ENCODE measurements at places on chromosomes 2 and 18.

- DNase-seq = no peak
These were observed 781.4 kb upstream of the GYPC start for GRCh38 chr2:125874564-125874963.

DNA sequence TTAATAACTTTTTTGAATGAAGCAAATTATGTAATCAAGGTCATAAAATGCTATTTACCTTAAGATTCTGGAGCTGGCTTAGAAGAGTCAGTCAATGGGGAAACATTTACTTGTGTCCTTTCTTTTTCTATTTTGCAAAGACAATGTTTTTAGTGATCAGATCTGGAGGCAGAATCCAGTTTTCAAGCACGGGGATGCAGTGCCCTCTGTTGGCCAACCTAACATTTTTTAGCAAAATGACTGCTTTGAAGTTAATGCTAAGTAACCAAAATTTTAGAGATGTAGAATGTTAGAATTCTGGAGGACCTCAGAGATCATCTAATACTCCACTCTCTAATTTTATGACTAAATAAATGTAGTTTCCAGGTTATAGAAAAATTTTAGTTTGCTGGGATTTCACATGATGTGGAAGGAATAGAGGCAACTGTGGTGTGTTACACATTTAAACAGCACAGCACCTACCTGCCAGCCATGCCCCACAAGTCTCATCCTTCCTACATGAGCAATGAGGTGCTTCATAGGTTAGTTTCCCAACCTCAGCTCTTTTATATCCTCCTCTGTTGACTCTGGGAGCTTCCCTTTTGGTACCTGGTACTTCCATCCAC, 23.6 kb upstream of the SLC9A4 start:
- no peak for DNase-seq

DNA sequence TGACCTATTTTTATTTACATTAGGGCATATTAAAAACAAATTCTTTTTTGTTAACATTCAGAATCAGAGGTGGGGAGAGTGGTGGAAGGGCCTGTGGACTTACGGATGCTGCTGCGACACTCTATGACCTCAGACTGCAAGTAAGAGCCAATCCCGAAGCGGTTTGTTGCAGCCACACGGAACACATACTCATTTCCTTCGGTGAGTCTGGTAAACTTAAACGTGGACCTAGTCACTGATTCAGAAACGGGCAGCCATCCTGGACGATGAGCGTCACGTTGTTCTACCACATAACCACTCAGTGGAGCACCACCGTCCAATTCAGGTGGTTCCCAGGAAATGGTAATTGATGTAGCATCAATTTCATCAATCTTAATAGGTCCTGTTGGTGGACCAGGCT, 61.9 kb downstream of the PLEKHA3 start:
- DNase-seq = no peak

GRCh38 chr2:36356298-36356989, 866 bp downstream of the CRIM1 start:
- no peak for DNase-seq

DNA sequence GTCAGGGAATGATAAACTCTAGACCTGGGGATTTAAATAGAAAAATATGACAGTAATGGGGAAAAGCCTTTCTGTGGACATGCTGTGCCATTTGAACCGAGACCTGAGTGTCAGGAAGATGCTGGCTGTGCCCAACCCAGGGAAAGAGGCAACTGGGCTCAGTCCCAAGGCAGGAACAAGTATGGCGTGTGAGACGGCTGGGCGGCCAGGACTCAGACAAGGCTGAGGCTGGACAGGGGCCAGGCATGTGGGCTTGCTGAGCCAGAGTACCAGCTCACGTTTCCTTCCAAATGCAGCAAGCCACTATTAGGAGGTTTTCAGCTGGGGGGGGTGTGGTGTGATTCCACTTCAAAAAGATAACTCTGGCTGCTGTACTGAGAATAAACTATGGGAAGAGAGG, 92.4 kb downstream of the INPP5D start:
- peak; percentile 66 for DNase-seq

DNA sequence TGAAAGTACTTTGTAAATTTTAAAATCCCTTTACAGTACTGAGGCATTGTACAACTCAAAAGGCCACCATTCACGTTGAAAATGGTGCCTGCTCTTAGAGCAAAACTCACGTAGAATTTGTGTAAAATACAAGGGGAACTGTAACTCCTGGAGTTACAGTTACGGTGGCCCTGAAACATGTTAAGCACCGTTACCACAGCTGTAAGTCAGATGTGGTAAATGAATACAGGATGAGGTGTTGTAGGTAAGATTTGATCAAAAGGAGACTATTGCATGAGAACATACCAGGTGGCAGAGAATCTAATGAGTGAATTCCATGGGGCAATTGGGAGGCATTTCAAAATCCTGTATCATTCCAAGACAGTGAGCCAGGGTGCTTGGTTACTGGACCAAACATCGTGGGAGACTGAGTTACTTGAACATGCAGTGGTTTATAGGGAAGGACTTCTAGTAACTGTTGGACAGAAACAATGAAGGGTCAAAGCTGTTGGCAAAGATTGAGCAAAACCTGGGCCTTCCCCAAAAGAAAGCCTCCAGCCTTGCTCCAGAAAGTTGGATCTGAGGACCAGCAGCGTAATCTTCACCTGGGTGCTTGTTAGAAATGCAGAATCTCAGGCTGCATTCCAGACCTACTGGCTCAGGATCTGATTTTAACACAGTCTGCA, 535.8 kb upstream of the POU3F3 start:
- no peak for DNase-seq

DNA sequence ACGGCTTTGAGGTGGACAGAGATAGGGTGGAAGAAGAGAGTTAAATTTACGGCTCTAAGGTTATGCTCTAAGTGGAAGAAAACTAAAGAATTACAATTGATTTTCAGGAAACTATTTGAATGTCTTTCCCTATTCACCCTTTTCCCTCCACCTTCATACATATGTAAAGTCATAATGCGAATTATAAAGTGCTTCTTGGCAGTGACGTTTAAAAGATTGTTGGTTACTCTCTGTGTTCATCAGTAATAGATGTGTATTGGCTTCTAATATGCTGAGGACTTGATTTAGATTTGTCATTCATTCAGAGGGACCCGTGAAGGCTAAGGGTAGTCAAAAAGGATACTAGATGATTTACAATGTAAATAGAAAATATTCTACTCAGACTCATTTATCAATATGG, 63.9 kb downstream of the ARHGAP28 start:
- DNase-seq = no peak

DNA sequence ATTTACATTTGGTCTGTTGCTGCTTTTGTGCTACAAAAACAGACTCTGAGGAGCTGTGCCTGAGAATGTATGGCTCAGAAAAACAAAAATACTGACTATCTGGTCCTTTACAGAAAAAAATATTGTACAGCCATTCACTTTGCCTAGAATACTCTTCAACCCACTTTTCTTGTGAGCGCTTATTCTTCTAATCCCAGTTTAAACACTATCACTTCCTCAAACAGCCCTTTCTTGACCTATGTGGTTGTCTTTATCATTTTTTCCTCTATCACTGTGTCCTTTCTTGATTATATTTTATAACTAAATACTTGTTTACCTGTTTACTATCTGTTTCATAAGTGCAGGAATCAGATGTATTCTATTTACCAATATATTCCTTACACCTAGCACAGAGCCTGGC, 33.5 kb downstream of the CUL3 start:
- no peak for DNase-seq

DNA sequence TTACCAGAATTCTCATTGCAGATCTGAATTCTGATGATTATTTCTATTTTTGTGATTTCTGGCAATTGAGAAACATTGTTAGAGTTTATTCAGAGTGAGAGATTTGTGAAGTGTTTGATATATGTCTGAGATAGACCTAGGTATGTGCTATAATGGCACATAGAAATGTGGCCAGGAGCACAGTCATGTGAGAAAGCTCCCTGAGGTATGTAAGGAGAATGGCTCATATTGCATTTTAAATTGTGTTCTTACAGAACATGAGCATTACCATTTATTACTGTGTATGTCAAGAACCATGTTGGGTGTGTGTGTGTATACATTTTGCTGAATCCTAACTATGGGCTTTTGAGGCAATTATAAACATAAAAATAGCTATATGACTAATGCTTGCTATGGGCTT, 101.2 kb downstream of the RAPGEF4 start:
- DNase-seq = no peak

DNA sequence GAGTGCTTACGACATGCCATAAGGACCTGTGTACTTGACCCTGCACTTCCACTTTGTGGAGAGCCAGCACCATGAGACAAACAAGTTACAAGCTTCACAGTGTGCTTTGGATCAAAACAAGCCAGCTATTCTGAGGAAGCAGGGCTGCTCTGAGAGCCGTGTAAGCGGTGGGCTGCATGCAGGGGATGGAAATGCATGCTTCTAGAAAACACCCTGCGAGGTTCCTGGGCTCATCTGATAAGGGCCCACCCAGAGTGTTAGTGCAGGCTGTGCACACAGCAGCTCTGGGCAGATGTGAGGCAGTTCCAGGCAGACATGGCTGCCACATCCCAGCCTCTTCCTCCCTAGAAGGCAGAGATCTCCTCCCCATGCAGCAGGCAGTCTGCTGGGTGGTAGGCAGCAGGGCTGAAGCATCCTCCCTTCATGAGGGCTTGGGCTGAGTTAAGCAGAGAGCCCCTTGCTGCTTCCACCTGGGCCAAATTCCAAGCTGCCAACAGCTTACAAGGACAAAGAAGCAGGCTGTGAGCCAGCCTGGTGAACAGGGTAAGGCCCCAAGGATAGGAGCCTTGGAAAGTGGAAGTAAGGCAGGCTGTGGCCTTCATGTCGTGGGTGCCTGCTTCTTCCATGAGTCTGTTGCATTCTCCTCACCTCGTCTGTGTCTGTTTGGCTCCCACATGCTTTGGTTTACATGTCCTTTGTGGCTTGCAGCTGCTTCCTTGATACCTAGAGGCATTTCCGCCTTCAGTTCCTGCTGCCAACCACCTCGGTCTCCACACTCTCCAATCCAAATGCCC, 7.7 kb downstream of the PSD4 start:
- DNase-seq = no peak

DNA sequence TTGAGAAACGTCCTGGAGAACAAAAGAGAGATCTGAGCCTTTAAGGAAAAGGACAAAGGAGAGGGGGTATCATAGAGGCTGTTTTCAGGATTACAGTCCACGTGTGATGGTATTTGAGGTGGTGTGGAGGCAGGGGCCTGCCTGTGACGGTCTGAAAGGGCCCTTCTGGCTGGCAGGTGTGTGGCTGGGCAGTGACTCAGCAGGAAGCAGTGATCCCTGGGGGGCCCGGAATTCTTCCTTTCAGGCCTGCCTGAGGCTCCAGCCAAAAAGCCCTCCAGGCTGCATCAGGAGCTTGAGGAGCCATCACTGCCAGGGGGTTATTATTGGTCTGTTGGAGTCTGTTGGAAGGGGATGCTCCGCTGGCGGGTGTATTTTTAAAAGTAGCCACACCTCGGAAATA, 97.2 kb upstream of the TMEM18 start:
- no peak for DNase-seq

DNA sequence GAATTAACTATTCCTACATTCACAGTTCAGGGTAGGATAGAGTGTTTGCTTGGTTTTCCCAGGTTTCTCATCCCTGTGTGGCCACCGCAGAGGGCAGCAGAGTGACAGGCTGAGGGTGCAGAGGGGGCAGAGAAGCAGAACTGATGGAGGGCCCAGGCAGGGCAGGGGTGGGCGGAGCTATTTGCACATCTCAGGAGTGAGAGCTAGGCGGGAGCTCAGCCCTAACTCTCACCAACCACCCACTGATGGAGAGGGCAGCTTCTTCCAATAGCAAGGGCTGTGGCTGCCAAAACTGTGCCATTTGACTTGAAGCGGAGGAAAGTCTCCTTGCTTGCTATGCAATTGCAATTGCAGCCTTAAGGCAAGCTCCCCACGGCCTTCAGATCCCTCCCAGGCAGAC, 12.0 kb upstream of the DARS1 start:
- DNase-seq = no peak

DNA sequence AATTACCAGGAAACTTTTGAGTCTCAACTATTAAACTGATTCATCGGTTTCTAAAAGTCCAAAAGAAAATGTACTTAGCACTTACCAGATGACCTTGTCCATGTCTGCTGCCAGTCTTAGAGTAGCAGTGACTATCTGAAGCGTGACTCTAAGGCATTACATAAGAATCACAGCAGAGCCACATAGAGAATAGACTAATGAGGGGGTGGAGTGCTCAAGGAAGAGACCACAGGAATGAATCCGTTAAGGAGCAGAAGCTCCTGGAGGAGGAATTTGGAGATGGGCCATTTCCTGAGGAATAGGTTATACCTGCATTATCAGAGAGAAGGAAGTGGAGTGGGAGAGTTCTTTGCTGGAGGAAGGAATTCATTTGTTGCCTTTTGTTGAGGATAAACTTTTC, 116.0 kb downstream of the MAP3K20 start:
- no peak for DNase-seq

- DNase-seq = no peak
These were observed 265.4 kb downstream of the DCDC2C start for GRCh38 chr2:3968736-3969135.

DNA sequence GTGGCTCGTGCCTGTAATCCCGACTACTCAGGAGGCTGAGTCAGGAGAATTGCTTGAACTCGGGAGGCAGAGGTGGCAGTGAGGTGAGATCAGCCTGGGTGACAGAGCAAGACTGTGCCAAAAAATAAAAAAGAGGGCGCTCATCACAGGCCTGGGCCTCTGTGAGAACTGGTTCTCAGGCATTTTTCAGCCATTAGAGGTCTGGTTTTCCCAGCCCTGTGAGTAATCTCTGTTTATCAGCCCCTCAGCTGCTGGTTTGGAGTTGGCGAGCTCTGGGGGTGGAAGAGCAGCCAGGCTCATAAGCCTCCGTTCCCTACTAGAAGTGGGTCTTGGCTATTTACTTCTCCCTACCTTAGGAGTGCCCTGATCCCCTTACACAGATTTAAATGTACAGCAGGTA, 53.1 kb downstream of the CHRNA1 start:
- DNase-seq = no peak

DNA sequence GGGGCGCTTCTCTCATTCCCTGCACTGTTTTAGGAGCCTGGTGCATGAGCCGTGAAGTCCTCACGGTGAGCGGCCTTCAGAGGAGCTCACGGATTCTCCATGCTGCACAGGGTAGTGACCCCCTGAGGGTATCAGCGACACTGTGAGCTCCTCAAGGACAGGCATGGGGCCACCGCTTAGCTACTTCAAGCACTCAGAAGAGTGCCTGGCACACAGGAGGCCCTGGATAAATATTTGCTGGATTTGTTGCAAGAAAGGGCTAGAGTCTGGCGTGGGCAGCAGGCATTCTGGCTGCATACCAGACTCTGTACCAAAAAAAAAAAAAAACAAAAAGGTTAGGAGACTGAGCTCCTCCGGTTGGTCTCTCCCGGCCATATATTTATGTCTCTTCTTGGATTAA, 5.7 kb upstream of the MBP start:
- no peak for DNase-seq

DNA sequence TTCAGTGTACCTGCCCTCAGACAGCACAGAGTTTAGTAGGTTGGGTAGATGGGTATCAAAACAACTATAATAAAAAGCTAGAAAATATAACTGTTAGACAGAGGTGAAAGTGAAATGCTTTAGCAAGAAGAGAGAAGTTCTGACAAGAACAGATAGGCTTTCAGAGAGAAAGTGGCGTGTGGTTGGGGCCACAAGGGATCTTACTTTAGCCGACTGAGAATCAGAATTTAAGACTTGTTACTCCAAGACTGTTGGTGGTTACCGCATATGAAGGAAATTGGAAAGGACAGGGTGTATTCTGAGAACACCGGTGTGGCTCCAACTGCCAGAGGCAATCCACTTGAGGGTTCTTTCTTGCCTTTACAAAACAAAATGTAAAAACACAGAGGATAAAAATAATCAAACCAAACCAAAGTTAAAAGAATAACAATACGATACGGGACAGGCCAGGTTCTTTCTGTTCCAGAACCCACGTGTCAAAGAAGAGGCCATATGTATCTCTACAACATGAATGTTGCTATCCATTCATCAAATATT, 44.4 kb upstream of the AGPS start:
- no peak for DNase-seq

Measured in right atrium auricular region (tissue), 2 donors.